ENCODE measurements at places on chromosomes 1 and 21.

- no peak for DNase-seq
Measured at GRCh38 chr1:23178950-23179349, 10.3 kb upstream of the LUZP1 start.

GRCh38 chr21:33080376-33080775 is 10.4 kb downstream of the OLIG1 start:
- DNase-seq: no peak

DNA sequence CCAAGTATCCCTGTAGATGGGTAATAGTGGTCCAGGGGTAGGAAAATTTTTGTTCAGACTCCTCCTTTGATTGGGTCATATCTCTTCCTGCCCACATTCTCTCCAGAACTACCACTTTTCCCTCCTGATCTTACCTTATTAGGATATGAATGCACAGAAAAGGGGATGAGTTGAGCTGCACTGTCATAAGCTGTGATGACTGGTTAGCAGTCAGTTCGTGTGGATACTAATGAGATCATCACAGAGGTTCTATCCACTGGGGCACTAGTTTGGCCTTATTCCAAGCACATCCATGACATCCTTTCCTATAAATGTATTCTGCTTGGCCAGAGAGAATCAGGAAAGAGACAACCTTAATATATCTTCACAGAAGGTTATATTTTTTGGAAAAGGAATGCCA is 22.1 kb upstream of the TBX15 start:
- no peak for DNase-seq

DNA sequence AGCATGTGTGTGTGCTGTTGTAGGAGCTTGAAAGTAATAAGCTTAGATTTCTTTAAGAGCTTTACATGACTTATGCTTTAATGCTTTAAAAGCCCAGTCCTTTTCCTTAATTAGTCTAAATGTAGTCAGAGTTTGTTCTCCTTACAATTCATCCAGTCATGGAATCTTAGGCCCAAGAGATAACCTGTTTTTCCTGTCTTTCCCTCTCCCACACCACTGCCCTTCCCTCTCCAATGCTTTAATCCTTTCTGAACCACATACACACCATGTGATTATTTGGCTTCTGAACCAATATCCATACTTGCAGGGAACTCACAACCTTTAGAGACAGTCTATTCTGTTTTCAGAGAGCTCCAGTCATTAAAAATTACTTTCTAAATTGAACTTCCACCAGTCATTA is 37.6 kb downstream of the ALG6 start:
- no peak for DNase-seq

GRCh38 chr1:235679005-235679404 is 29.4 kb upstream of the GNG4 start:
- DNase-seq: no peak

DNA sequence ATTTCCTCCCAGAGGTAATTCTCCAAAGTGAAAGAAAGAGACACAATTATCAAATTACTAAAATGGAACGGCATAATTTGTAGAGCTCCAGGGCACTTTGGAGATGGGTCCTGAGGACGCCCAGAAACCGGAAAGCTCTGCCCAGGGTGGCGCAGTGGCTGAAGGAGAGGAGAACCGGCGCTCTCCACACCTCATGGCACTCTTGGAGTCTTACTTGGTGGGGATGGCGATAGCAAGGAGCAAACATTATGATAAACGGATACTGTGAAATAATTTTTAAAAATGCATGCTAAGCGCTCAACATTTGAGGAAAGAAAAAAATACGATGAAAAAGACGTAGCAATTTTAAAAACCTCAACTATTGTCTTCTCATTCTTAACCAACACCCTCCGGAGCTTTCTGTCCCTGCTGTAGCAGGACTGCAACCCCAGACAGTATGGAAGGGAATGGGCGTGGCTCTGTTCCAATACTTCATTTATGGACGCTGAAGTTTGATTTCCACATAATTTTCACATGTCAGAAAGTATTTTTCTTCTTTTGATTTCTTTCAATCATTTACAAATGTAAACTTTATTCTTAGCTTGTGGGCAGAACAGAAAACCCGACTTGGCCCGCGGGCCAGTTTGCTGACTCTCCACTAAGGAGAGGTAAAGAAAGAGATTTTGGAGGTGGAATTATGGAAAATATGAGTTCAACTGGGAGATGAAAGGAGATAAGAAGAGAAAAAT is 1.1 kb downstream of the S100A11 start:
- DNase-seq: no peak

GRCh38 chr1:34163792-34164731 is 968 bp downstream of the CSMD2 start:
- DNase-seq: no peak

- no peak for DNase-seq
Measured at GRCh38 chr1:41371630-41372599, 10.7 kb downstream of the FOXO6 start.

GRCh38 chr1:95115708-95116137 is 1.4 kb upstream of the TLCD4 start:
- no peak for DNase-seq

DNA sequence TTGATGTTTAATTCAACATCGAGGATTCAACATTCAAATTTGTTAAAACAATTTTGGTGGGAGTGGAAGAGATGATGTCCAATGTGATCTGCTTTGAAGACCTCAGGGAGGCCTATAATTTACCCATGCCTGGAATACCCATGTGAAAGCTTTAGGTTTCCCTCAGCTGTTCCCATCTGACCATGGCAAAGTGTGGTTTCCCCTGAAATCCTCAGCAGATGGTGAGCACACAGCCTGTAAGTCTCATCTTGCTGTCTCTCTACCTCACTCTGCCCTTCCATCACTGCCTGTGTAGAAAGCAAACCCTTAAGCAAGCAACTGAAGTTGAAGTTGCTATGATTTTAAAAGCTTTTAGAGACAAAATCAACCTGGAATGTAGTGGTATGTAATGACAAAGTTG is 80.1 kb upstream of the ATF3 start:
- DNase-seq: no peak

GRCh38 chr1:53732409-53732808 is 6.6 kb downstream of the GLIS1 start:
- no peak for DNase-seq

GRCh38 chr1:1434824-1435105 is 725 bp upstream of the VWA1 start:
- DNase-seq: no peak

DNA sequence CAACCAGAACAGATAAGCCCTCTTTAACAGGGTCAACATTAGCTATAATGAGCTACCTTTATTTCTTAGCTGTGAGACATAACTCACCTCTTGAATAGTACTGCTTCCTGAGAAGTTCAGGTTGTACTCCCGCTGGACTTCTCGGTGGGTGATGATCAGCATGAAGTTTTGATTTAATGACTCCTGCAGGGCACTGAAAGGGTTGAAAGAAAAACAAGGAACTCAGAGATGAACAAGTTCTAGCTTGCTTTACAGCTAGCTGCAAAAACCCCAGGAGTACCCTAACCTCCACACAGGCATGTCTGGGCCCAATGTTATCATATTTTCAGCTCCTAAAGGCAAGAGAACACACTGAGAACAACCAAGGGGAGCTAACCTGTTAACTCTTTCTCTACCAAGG is 254.4 kb downstream of the FAF1 start:
- DNase-seq: no peak

- DNase-seq: no peak
Measured at GRCh38 chr1:193629875-193630274, 443.5 kb upstream of the B3GALT2 start.

GRCh38 chr1:29342351-29342750 is 106.0 kb downstream of the PTPRU start:
- DNase-seq: no peak

DNA sequence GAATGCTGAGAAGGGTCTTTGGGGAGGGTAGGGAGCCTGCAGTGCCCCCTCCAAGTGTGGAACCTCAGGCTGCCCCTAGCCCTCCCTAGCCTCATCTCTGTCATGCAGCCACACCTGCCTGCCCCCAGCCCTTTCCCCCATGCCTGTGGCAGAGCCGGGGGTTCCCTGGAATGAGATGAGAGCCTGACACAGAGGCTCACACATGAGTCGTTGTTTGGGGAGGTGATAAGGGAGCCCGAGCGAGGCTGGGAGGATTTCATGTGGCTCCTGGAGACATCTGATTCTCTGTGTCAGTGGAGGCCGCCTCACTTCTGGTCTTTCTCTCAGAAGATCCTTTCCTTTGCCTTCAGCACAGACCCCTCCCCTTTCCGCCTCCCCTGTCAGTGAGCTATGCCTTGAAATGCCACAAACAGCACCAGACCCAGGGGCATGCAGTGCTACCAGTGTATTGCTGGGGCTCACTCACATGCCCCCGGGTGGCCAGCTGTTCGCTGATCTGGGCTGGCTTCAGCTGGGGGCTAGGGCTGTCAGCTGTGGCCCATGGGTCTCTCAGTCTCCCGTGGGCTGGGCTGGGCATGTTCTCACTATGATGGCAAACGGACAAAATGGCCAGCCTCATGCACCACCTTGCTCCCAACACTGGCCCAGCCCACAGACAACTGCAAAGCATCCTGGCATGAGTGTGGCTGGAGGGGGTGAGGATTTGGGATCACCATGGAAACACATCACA is 102.6 kb downstream of the AJAP1 start:
- no peak for DNase-seq

DNA sequence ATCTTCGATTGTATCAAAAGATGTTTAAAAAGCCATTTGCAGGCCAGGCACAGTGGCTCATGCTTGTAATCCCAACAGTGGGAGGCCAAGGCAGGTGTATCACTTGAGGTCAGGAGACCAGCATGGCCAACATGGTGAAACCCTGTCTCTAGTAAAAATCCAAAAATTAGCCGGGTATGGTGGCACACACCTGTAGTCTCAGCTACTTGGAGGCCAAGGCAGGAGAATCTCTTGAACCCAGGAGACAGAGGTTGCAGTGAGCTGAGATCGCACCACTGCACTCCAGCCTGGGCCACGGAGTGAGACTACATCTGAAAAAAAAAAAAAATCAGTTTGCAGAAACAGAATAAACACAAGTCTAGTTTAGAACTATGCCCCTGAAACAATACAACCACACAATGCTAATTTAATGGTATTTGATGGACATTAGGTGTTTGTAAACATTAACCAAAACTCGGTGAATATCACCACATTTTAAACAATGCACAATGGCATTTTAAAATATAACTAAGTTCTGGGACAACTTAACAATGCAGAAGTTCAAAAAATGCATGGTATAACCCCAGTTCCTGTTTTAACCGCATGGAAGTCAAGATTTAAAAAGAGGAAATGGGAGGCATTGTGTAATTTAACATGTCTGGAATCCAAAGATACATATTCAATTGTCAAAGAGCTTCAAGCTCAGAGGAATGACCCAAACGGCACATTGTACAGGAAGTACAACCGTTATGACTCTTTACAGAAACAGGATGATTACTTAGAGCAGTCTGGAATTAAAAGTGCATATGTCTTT is 7.1 kb upstream of the PTTG1IP start:
- no peak for DNase-seq

GRCh38 chr1:157753611-157754010 is 23.3 kb downstream of the FCRL2 start:
- no peak for DNase-seq

GRCh38 chr1:162161916-162162550 is 92.5 kb downstream of the NOS1AP start:
- no peak for DNase-seq

GRCh38 chr21:44780767-44781459 is 20.7 kb downstream of the UBE2G2 start:
- no peak for DNase-seq

GRCh38 chr1:31273619-31274018 is 23.0 kb downstream of the SNRNP40 start:
- DNase-seq: no peak

DNA sequence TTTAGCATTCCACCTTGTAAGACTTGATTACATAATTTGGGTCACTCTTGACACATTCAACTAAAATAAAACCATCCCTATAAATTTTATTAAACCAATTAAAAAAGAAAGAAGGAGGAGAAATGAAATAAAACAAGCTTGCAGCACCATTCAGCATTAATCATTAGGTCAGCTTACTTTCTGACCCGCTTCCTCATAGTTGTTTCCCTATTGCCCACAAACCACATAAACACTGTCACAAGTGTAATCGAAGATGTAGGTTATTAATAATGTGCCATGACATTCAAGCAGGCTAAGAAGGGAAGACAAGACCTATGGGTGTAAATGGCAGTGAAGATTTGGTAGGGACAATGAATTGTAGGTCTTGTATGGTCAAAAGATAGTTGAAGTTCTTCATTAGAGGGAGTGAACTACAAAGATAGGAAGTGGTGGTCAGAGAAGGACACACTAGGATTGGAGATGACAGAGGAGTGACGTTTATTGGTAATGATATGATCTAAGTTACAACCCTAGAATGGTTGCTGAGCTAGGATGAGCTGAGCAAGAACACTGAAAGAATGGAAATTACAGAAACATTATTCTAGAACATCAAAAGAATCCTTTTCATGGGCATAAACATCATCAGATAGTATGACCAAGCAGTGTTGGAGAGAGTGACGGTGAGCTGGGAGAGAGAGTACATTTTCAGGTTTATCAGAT is 231.5 kb downstream of the KCNT2 start:
- DNase-seq: no peak

DNA sequence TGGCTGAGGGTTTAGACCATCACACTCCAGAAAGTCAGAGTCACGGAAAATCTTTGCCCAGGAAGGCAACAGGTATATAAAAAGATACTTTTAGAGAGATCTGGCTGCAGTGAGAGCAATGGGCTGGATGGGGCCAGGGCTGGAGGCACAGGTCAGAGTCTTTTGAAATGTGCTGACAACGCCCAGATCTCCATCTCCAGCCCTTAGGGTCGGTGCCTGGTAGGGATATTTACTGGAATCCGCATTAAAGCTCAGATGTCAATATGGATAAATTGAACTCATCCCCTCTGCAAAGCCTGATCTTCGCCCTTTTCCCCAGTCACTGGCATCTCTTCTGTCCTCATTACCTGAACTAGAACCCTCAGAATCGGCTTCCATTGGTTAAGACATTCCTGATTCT is 82.2 kb downstream of the BCAR3 start:
- no peak for DNase-seq

GRCh38 chr1:150563340-150564038 is 14.3 kb downstream of the ADAMTSL4 start:
- DNase-seq: no peak

- no peak for DNase-seq
Measured at GRCh38 chr1:201556841-201557571, 18.1 kb downstream of the NAV1 start.

DNA sequence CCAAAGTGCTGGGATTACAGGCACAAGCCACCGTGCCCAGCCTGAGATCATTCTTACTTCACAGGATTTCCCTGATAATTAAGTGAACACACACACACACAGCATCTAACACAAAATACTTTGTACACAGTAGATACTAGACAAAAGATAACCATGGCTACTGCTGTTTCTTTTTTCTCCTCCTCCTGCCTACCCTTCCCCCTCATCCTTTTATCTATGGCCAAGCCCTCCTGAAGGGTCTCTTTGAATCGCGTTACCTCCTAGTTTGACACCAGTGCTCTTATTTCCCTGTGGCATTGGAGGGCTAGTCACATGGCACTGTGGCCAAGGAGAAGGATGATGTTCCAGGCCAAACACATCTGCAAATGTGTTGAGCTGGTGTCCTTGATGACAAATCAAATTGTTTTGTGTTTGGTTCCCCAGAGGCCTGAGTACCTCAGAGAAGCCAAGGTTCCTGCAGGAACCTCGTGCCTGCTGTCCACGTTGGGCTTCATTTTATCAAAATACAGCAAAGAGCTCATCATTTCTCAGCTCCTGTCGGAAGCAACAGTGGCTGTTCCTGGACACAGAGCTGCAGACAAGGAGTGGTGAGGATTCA is 20.6 kb downstream of the NDUFS5 start:
- DNase-seq: no peak

Data from AG04450 (cell line).